ENCODE measurements at places on chromosomes 1 and 21.
A peak's percentile ranks its signal among the peaks of the same experiment; 100 is the strongest.

DNA sequence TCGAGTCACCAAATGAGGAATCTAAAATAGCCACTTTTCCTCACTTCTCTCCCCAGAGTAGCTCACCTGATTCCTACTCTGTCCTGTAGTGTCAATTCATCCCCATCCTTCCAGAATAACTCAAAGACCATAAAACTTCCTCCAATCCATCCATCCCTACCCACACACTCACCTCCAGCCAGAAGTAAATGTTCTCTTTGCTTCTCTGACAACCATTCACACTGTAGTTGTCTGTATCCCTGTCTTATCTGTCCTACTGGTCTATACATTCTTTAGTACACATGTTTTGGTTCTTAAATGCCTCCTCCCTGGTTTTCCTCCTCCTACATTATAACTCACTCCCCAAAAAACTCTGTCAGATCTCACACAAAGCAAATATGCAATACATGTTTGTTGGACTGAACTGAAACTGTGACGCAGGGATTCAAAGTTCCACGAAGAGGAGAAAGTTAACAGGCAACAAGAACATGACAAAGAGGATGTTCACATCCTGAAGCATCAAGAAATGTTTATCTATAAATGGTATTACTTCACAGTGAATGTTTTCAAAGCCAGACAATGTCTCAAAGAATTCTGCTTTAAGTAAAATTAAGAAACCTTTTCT is 11.0 kb downstream of the TP53BP2 start:
- DNase-seq = peak; percentile 73

DNA sequence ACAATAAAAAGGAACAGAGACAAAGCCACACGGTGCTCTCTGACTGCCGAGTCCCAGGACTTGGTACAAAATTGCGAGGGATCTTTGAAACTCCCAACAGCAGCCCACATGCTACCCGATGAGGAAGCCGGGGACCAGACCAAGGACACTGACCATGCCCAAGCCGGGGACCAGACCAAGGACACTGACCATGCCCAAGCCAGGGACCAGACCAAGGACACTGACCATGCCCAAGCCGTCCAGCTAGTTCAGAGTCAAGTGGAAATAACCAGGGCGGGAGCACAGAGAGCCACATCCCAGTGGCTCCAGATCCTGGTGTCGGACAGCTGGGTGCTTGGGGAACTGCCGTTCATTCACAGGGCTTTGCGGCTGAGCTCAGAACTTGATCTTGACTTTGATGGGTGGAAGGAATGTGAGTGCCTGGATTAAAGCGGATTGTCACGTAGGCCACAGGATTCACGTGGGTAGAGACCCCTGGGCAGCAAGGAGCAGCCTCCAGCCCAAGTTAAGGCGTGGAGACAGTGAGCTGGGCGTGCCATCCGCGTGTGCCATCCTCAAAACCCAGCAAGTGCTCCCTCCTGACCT is 16.5 kb upstream of the TRAPPC10 start:
- no peak for DNase-seq

- no peak for DNase-seq
Observed at GRCh38 chr1:214107322-214108096, 119.7 kb downstream of the PROX1 start.

DNA sequence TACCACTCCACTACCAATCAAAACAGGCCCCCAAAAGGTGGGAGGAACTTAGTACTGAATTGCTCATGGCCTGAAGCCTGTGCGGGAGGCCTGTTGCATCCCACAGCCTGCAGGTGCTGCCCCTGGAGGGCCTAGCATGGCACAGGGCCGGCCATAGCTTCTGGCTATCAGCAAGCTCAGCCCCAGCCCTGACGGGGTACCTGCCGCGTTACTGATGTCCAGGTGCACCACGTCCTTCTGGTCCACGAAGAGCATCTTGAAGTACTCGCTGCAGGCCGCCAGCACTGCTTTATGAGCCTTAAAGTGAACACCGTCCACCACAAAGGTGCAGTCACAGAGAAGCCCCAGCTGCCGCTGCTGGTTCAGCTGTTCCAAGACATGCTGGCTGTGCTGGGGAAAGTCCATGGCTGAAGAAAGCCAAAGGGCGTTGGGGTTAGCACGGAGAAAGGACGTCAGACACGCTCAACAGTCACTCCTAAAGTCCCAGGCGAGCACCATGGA is 27.8 kb downstream of the ZBTB17 start:
- no peak for DNase-seq

DNA sequence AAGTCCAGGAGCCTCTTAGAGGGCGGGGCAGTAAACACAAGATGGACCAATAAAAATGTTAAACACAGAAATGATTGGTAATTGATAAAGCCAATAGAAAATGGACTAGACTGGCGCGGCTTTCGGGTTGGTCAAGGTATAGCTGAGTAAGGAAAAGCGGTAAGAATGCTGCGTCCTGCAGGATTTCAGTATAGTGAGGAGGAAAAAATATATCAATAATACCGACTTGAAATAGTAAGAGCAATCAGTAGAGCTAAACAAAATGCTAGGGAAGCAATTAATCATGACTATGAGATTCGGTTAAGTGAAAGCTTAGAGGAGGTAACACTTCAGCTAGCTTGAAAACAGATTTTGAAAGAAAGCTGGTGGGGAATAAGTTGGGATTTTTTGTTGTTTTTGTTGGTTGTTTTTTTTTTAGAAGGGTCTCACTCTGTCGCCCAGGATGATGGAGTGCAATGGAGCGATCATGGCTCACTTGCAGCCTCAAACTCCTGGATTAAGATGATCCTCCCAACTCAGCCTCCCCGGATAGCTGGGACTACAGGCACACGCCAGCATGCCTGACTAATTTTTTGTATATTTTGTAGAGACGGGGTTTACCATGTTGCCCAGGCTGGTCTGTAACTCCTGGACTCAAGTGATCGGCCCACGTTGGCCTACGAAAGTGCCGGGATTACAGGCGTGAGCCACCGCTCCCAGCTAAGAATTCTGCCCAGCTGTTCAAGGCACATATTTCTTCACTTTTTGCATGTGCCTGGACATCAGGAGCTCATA is 711 bp upstream of the TESK2 start:
- no peak for DNase-seq

GRCh38 chr21:46094401-46095082 is 3.4 kb upstream of the COL6A2 start:
- no peak for DNase-seq

- DNase-seq = no peak
Observed at GRCh38 chr1:101243751-101244150, 6.9 kb downstream of the S1PR1 start.

DNA sequence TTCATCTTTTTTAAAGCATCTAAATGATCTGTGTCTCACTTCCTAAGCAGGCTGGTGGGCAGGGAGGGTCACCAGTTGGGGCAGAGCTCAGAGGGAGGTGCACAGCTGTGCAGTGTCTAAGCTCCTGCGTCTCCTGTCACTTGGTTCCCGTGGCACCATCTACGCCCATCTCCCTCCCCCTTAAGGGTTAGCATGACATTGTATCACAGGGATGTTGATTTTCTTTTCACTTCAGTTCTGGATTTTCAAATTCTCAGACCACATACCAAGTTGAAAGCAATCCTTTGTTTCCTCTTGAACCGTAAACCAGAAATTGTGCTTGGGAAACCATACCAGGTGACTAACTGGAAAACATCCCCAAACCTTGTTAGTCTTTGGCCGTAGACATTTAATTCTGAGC is 187.0 kb downstream of the KIF26B start:
- DNase-seq = no peak

GRCh38 chr1:25106352-25106751 is 126.0 kb downstream of the SYF2 start:
- DNase-seq = no peak

DNA sequence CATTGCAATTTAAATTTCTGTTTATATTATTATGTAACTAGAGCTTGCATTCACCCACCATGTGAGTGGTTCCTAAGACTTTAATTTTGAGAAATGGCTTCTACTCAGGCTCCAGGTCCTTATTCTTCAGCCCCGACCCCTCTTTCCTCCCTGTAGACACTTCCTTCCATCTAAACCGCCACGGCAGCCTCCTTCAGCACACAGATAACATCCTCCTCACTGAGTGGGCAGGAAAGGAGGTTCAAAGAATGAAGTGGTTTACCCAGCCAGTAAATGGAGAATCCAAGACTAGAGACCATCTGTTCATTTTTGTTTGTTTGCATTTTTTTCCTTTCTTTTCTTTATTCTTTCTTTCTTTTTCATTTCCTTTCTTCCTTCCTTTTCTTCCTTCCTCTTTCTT is 37.1 kb upstream of the SOD1 start:
- DNase-seq = no peak

GRCh38 chr1:184630679-184631060 is 124.0 kb downstream of the EDEM3 start:
- no peak for DNase-seq

- peak; percentile 37 for DNase-seq
Observed at GRCh38 chr1:11804666-11805421, 920 bp downstream of the MTHFR start.

- no peak for DNase-seq
Observed at GRCh38 chr21:33971492-33972013, 55.9 kb upstream of the ATP5PO start.

- DNase-seq = no peak
Observed at GRCh38 chr1:200319148-200319547, 90.7 kb downstream of the ZNF281 start.

GRCh38 chr1:235468970-235469369 is 35.3 kb downstream of the B3GALNT2 start:
- DNase-seq = no peak

DNA sequence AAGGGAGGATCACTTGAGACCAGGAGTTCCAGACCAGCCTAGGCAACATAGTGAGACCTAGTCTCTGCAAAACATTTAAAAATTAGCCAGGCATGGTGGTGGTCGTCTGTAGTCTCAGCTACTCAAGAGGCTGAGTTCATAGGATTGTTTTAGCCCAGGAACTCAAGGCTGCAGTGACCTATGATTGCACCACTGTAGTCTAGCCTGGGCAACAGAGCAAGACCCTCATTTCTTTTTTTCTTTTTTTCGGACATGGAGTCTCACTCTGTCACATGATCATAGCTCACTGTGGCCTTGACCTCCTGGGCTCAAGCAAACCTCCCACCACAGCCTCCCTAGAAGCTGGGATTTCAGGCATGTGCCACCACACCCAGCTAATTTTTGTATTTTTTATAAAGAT is 31.9 kb upstream of the RCC2 start:
- DNase-seq = no peak

DNA sequence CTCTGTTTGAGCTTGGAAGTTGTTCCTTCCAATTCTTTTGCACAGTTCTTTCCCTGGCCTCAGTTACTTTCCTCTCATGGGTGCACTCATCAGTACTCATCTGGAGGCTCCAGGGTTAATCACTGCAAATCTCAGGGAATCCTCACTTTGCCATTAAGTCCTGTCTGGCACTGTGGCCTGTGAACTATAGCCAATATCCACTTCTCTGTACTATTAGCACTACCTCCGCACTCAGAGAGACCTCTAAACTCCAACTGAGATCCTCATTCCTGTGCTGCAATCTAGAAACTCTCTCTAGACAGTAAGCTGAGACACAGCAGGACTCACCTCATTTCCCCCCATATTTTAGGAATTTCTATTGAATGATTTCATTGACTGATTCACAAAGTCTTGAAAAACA is 311.3 kb downstream of the NCAM2 start:
- no peak for DNase-seq

All from T-helper 2 cell (primary cell).